ENCODE measurements at places on chromosomes 3 and 15.

DNA sequence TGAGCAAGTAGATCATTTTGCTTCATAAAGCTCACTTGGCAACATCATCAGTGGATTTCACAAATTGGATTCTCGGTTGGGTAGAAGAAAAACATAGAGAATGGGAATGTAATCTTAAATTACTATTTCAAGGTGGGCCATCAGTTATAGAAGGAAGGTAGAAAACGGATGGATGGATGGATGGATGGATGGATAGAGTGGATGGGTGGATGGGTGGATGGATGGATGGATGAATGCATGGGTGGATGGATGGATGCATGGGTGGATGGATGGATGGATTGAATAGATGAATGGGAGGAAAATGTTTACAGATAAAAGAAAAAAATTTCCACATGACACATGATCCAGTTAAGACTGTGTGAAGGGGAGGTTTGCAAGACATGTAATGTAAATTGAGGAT, 159.7 kb downstream of the MEX3B start:
- no peak for DNase-seq

DNA sequence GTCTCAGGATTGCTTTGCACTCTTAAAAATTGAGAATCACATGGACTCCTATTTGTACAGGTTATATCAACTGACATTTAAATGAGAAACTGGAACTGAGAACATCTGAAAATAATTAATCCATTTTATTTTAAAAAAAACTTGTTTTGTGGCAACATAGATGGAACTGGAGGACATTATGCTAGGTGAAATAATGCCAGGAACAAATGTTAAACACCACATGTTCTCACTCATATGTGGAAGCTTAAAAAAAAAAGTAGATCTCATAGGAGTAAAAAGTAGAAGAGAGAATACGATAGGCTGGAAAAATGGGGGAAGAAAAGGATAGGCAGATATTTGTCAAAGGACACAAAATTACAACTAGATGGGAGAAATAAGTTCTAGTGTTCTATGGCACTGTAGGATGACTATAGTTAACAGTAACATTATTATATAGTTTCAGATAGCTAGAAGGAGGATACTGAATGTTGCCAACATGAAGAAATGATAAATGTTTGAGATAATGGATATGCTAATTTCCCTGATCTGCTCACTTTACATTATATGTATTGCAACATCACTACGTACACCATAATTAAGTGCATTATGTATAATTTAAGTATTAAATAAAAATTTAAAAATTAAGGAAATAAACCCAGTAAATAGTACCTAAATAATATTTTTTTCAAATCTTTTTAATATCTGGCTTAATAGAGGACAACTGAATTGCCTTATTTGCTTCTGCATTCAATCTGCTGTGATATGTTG, 100.5 kb upstream of the TSPAN3 start:
- DNase-seq = no peak

DNA sequence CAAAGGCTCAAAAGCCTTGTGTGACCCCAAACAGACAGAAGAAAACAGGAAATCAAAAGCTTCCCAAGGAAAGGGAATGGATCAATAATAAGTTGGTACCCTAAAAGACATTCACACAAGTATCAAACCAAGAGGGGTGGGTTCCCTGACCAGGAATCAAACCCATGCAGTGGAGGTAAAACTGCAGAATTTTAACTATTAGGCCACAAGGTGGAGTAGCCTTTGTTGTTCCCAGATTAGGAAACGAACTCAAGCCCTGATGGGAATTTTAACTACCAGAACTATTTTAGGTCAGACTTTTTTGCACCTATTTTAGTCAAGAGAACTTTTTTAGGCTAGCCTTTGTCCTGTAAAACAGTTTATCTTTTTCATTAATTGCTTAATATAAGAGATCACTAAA, 31.4 kb downstream of the SETMAR start:
- no peak for DNase-seq

DNA sequence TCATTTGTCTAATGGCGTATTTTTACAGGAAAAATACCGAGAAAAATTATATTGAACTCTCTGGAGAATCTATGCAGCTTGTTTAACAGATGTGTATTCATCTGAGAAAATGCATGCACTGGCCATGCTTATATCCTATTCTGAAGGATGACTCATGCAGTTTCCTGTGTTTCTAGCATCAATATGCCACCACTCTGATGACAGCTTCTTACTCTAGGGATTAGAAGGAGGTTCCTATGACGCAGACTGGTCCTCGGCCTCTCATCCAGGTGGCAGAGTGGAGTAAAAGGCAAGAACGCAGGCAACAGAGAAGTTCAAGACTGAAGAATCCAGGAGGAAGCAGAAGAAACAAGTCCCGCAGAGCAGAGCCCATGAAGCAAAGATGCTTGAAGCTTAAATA, 910.0 kb upstream of the ROBO1 start:
- DNase-seq = no peak
